ENCODE measurements at places on chromosomes 12 and 14.

GRCh38 chr12:6620137-6620884, 13.1 kb upstream of the CHD4 start:
- DNase-seq: no peak

DNA sequence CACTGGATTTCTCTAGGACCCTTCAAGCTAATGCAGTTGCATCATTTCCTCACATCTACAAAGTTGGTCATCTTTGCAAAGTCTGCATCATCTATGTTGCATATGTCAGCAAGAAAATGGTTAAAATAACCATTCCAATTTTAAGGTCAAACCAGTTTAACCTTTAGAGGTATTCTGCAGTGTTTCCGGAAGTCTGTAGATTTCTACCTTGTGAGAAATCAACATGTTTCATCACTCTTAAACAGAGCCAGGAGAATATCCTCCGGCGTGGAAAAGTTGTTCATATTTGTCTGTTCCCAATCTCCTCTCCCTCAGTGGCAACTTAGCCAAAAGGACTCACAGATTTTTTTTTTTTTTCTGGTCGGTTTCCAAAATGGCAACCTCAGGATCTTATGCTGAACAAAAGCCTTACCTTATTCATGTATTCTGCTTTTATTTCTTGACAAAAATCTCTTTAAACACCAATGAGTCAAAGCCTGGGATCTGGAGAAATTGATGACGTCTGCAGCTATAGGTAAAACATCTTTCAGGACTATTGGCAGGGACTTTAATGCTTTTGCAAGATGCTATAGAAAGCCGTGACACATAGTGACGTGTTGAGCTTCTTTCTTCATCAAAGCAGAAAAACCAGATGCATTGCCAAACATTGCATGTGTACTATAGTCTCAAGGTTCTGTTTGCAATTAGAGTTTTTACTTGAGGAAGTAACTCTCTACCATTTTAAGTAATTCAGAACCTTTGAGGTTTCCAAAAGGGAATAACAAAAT, 16.0 kb upstream of the CDK17 start:
- no peak for DNase-seq

- DNase-seq: no peak
These were observed 51.0 kb upstream of the BCL11B start for GRCh38 chr14:99322731-99323599.

DNA sequence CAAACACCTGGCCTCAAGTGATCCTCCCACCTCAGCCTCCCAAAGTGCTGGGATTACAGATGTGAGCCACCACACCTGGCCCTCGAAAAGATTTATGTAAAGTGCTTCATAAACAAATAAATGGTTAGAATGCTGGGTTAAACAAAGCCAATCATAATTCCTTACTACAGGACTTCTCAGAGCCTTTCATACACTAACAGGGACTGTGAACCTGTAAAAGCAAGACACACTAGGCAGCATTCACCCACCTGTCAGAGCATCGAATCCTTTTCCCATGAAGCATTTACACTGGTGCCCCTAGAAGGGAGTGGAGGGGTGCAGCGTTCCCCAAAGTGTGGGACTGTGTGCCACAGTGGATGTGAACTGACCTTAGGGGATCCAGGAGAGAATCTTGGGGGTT, 29.5 kb downstream of the TRPV4 start:
- no peak for DNase-seq

DNA sequence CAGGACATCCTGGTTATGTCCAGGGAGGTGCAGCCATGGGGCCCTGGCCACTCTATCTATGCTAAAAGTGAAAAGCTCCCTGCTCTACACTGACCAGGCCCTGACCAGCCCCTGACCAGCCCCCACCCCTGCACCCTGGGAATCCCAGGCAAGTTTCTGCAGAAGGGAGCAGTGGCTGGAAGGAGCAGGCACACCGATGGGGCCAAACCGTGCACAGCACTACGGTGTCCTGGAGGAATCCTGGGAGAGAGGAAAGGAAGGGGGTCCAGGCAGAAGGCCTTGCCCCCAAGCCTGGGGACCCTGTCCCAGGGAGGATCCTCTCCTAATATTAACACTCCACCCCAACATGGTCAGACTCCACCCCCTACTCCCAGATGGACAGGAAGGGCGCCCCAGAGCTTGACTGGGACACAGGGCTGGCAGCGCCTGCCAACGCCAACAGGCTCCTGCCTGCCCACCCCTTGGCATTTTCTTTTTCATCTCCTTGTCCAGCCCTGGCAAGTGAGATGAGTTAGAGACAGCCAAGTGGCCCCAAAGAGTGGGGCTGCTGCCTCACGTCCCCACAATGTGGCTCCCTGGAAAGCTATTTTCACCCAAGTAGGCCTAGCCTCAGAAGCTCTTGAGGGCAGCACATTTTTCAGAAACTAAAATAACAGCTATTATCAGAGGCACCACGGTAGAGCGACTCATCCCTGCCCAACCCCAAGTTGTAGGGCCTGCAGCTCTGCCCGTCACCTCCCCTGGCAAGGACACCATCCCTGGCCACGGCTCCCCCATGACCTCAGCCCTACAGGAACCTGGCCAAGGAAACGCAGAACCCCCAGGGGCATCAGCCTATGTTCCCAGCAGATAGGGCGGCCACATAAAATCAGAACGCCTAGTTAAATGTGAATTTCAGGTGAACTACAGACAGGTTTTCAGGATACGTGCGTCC, 82.6 kb downstream of the SCARB1 start:
- no peak for DNase-seq

- no peak for DNase-seq
These were observed 100.2 kb downstream of the PDZRN4 start for GRCh38 chr12:41288142-41288811.

GRCh38 chr12:77919450-77919849, 88.8 kb downstream of the NAV3 start:
- DNase-seq: no peak

DNA sequence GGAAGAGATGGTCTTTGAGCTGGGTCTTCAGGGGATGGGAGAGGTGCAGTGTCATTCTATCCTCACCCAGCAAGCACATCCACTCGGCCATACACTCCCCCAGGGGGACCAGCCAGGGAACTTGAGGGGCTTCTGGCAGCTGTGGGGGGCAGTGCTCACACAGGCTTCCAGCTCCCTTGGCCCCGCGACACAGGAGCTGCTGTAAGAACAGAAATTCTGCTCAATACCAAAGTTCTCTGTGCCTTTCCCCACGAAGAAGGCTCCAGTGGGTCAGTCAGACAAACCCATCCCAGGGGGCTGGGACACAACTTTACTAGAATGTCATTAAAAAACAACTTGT, 289.1 kb upstream of the RTL1 start:
- no peak for DNase-seq

DNA sequence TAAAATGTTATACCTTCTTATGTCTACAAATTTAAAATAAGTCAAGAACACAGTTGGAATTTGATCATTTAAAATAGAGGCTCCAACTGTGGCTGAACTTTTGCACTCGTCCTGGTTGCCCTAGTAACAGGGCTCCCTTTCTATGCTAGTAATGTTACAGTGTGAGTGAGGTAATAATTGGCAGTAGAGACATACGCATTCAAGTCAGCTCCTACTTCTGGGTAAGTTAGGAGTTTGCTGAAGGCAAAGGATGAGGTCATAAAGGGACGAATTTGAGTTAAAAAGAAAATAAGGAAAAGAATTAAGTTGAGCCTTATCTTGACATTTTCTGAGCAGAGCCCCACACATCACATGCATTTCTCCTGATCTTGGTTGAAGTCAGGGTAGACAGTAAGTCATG, 129.1 kb downstream of the TMEM117 start:
- no peak for DNase-seq

DNA sequence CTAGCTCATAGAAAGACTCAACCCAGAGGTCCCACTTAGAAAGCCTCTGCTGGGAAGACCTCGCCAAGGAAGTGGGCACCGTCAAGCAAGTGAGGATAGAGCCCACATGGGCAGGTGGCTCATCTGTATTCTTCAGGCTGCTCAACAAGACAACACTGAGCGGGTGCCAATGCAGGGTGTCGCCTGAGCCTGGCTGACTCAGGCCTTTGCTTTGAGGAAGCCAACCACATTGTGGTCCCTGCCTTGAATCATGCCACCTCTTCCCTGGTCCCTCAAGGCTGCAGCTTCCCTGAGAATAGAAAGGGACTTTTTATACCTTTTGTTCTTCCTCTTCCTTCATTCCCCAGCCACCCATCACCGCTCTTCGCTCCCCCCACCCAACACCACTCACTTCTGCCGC, 2.1 kb upstream of the RNASE13 start:
- DNase-seq: no peak

GRCh38 chr14:80269353-80269925, 58.1 kb upstream of the DIO2 start:
- DNase-seq: no peak

DNA sequence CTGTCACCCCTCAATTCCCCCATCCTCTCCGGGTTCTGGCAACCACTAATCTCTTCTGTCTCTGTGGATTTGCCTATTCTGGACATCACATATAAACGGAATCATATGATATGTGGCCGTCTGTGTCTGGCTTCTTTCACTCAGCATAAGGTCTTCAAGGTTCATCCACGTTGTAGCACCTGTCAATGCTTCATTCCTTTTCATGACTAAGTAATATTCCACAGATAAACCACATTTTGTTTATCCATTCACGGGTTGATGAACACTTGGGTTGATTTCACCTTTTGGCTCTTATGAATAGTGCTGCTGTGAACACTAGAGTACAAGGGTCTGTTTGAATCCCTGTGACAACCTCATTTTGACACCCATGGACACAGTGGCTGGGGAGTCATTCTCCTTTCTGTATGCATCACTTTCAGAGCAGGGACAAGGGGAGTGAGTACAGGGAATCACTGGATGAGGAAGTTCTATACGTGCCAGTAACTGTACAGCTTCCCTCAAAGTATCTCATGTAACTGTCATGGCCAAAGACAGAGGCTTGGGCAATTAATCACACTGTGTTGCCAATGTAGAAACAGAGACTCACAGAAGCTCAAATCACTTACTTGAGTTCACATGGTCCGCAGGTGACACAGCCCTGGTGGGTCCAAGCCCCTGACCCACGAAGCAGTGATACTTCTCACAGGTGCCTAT, 10.9 kb upstream of the TESC start:
- DNase-seq: no peak

GRCh38 chr14:93967637-93968250, 8.6 kb downstream of the ASB2 start:
- no peak for DNase-seq

GRCh38 chr14:21233457-21234076, 35.7 kb downstream of the HNRNPC start:
- DNase-seq: peak; percentile 28

DNA sequence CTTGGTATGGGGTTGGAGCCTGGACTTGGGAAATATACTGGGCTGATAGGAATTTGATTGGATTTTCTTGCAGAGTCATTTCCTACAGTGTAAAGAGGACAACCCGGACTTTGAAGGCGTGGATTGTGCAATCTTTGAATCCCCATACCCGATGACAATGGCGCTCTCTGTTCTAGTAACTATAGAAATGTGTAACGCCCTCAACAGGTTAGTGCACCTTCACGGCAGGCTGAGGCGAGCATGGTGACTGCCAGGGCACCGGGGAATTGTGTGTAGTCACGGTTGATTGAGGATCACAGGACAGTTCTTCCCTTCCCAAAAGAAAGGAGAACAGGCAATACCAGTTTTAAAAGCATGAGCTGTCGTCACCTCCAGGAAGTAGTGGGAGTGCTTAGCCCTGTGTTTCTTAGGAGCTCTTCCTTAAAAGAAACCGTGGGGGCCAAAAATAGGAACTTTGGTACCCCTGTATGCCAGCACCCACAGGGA, 58.3 kb downstream of the ANAPC7 start:
- no peak for DNase-seq

DNA sequence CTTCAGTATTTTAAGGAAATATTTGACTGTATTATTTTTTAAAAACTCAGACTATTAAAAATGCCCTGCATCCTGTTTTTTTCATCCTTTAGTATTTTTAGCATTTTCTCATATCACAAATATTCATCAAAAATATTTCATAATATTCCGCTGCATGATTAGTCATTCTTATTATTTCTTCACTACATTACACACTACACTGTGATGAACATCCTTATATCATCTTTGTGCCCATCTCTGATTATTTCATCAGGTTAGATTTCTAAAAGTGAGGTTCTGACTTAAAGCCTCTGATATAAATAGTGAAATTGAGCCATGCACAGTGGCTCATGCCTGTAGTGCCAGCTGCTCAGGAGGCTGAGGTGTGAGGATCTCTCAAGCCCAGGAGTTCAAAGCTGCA, 8.1 kb downstream of the COCH start:
- DNase-seq: no peak

DNA sequence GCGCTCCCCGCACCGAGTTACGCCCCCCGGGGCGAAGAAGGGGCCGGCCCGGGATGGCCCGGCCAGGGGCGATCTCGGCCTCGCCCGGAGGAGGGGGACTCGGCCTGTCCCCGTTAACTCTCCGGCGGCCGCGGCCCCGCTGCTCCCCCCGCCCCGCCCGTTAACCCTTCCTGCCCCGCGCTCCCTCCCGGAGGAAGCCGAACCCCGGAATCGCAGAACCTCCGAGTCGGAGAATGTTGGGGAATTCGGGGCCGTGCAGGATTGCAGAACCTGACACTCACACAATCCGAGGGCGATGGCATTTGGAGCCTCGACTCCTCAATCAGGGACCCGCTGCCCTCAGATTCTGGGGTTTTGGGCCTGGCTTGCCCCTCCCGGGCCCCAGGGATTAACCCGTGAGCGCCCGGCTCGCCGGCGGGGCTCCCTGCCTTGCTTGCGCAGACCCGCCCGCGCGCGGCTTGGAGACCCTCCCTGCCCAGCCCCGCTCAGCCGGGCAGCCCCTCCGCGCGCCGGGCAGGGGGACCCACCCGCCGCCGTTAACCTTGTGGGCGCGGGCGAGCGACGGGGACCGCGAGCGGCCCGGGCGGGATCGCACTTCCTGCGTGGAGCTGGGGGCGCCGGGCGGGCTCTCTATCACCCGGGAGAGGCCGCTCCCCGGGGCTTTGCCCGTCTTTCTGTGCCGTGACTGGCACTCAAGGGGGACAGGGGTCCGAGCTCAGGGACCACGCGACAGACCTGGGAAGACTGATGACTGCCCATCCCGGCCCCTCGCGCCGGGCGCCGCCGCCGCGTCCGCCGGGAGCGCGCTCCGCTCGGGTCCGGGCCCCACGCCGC, 18.8 kb downstream of the BEGAIN start:
- no peak for DNase-seq

GRCh38 chr14:45742187-45742586, 489.2 kb upstream of the MIS18BP1 start:
- no peak for DNase-seq

DNA sequence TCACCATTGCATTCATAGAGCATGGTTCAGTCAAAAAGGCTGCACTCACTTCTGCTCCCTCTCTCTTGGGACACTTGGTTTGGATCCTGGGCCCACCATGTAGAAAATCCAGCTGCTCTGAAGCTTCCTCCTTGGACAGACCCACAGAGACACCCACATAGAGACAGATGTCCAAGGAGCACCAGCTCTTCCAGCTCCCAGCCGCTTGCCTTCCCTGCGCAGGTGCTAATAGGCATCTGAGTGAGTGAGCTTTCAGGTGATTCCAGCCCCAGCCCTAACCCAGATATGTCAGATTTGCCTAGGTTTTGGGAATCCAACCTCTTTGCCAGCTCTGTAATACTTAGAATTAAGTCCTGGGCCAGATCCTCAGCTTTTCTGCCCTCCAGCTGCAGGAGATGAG, 38.6 kb downstream of the DLK1 start:
- DNase-seq: no peak

- peak; percentile 70 for DNase-seq
These were observed 102.4 kb downstream of the RFLNA start for GRCh38 chr12:124397399-124397679.

GRCh38 chr12:52054231-52054832, 3.1 kb downstream of the NR4A1 start:
- no peak for DNase-seq

GRCh38 chr14:77240336-77240915, 30.6 kb downstream of the NGB start:
- no peak for DNase-seq

Measured in WERI-Rb-1 (cell line).